CD4-positive, alpha-beta T cell treated with Interleukin-17A for 1 hour (primary cell): ENCODE measurements at places on chromosomes 3 and 15.

DNA sequence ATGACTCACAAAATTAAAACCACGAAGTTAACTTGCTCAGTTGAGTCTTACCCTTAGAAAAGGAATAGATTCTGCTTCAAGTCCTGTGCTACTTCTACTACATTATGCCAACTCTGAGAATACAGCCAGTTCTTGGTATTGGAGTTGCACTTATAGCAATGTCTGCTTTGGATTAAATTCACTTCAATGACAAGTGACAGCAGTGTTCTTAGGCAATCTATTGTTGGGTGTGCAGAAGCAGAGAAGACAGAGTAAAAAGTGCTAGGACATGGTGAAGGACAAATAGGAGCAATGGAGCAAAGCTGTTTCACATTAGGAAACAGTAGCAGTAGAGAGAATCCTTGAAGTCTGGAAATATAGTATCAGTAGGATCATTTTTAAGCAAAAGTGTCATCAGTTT is 713.1 kb downstream of the SI start:
- no peak for DNase-seq

DNA sequence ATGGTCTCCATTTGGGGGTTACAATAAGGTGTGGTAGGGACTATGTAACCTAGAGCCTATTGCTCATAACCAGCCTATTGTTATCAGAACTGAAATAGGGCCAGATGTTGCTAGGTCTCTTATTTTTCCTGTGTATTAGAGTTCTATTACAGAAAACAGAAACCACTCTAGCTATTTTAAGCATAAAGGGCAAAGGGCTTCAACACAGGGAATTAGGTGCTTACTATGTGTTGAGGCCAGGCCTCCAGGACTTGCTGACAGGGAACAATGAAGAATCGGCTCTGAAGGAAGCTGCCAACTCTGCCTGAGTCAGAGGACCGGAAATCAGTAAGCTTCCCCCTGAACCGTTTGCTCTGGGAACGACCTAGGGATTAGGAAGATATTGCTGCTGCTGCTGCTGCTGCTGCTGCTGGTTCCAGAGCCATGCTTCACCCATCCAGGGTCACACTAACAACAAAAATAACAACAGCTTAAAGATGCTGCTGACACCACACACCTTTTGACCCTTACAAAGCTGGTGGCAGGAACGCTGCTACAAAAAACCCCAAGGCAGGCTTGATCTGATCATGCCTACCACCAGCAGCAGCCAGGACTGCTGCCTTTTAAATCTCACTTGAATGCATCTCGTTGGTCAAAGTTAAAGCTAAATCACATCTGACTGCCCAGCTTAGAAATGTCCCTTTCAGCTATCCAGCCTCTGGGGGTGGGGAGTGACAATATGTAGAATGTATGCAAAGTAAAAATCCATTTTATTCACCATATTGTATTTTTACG is 276.9 kb upstream of the IL12A start:
- no peak for DNase-seq

- DNase-seq, result peak; percentile 26
These were observed 6.5 kb upstream of the BCL2A1 start for GRCh38 chr15:79977431-79978054.

- DNase-seq, result no peak
These were observed 799 bp downstream of the VPS33B start for GRCh38 chr15:91021516-91022074.

- DNase-seq, result no peak
These were observed 42.2 kb downstream of the FOXP1 start for GRCh38 chr3:71541313-71541712.

DNA sequence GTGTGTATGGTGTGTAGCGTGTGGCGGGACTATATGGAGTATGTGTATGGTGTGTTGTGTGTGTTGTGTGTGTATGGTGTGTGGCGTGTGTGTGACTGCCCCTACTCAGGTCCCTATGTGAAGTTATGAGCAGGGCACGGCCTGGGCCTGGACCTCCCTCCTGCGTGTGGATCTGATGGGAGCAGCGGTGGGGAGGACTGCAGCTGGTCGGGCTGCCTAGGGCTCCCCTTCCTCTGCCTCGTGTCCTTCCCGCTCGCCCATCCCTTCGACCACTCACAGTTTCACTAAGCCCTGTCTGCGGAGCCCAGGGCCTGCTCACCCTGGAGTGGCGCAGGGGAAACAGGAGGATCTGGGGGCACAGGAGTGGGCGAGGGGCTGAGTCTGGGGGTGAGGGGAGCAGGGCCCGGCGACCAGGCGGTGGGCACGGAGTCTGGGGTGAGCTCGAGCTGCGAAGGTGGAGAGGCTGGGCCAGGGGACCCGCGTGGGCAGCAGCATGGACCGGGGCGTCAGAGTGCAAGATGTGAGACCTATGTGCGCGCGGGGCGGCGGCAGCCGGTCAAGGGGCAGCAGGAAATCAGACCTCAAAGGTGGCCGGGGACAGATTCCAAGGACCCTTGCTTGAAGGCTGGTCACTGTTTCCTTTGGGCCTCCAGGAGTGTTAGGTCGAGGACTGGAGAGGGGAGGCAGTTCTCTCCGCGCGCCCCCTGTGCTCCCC is 26.6 kb downstream of the GABRA5 start:
- DNase-seq, result no peak
